Urinary bladder (tissue), 4 donors: ENCODE measurements at places on chromosomes 2 and 18. TPM values are rescaled to one million over a fixed set of nuclear protein-coding genes. Genes with fewer than 3 reads are reported as not detected.

DNA sequence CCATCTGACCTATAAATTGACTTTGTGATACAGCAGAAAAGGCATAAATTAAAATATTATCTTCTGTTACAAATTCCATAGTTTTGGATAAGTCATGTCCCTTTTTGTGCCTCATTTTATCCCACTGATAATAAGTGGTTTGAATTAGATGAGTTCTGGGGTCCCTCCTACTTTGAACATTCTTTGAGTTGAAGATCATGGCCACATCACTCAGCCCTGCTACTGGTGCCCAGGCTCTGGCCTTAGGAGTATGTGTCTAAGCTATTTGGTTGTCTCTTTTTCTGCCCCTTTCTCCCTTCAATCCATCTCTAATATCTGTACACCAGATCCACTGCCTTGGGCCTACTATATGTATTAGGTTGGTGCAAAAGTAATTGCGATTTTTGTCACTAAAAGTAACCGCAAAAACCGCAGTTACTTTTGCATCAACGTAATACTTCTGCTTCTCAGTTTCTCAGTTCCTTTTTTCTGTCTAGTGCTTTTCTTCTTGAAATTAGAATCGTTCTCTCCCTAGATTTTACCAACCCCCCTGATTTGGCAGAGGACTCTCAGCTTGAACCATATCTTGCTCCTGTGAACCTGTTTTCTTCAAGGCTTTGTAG lies 362.5 kb upstream of the TNP1 start:
- no peak for DNase-seq

GRCh38 chr2:188893972-188894371 lies 80.2 kb upstream of the COL3A1 start:
- DNase-seq, result no peak

GRCh38 chr18:13536578-13536977 lies 189.8 kb downstream of the FAM210A start:
- no peak for DNase-seq

DNA sequence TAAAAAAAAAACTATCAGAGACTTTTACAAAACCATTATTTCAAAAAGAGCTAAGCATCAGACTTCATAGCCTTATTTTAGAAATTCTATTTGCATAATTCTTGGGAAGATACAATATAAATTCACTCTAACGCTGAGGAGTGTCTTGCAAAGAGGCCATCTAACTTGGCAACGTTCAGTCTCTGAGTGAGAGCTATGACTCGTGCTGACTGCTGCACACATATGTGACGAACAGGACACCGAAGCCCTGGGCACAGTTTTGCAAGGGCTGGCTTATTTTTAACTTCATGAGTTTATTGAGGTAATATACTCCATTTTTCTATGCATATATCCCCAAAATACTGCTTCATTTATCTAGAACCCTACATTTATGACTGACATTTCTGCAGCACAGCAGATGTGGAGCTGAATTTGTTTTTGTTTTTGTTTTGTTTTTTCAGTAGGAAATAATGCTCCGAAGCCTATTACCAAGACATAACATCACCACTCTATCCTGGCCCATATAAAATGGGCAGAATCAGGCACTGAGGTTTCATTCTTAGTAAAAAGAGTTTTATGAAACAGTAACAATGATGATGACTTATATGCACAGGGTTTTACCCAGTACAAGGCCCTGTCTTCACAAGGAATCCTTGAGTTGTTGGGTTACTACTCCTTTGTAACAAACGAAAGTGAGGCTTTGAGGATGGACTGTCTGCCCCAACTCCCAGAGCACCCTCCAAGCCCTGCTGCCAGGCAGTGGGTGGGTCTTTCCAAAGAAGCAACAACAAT lies 68.3 kb downstream of the CRACDL start:
- DNase-seq, result no peak

Gene ADCYAP1
- total RNA-seq, result 6.3 TPM

Gene M1AP
- total RNA-seq, result 0.21 TPM

DNA sequence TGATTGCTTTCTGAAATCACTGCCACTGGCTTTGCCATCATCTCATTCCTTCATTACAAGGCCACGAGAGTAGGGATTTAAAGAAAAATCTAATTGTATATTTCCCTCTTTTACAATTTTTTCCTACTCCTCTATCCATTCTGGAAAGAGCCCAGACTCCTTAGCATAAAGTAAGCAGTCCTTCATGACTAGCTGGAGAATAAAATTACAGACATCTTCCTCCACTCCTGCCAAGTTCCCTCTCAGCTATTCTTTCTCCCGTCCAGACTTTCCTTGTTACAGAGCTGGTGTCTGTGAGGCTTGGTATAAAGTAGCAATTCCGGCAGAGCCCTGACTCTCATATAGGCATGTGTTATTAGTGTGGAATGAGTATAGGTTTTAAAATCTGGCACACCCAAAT lies 806.8 kb downstream of the PLCL1 start:
- no peak for DNase-seq

- DNase-seq, result peak; percentile 13
Observed at GRCh38 chr2:200788121-200788718, 23.5 kb upstream of the BZW1 start.

Gene FOXI3
- total RNA-seq, result not detected

GRCh38 chr2:119062652-119063051 lies 95.9 kb downstream of the C1QL2 start:
- DNase-seq, result no peak

GRCh38 chr2:138716183-138716582 lies 64.0 kb downstream of the NXPH2 start:
- DNase-seq, result no peak

- no peak for DNase-seq
Observed at GRCh38 chr18:21391074-21391673, 149.1 kb downstream of the GREB1L start.

Gene GDF7
- 2.2 TPM for total RNA-seq

- no peak for DNase-seq
Observed at GRCh38 chr2:197784956-197785941, at the start of gene BOLL. TSS of gene BOLL (minus strand) at chr2:197785319. CDS start at chr2:197781850, 3,469 bp downstream.

DNA sequence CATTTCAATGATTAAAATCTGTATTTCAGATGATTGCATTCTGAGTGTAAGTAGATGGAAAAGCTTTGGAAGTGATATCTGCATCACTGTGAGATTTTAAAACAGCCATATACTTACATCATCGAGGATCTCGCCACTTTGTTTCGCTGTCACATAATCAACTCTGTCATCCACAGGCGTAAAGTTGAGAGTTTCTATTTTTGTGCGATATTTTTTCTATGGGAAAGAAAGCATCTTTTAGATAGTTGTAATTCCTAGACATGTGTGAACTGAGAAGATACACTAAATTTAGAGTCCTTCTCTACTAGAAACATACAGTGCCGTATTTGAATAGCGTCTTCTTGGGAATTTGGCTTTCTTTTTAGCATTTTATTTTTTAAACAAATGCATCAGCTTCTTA lies 158.8 kb downstream of the RIF1 start:
- no peak for DNase-seq

DNA sequence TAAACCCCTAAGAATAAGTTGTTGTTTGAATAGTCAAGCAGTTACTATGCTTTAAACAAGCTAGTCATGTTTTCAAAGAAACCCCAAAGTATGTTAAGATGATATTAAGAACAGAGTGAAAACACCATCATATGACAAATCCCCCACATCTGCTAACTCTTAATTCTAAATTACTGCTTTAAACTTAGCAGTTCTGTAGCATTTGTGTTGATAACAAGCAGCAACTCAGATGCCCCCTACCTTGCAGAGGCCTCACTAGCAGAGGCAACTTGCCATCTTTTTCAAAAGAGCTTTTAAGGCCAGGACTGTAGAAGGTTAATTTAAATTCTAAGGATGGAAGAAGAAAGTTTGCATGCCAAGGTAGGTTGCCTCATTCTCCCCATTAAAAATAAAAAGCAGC lies 376.2 kb downstream of the SETBP1 start:
- no peak for DNase-seq

Gene SP140
- 1.8 TPM for total RNA-seq

Gene PRKRA
- 63.9 TPM for total RNA-seq

Gene ARHGAP28
- 84.0 TPM for total RNA-seq

DNA sequence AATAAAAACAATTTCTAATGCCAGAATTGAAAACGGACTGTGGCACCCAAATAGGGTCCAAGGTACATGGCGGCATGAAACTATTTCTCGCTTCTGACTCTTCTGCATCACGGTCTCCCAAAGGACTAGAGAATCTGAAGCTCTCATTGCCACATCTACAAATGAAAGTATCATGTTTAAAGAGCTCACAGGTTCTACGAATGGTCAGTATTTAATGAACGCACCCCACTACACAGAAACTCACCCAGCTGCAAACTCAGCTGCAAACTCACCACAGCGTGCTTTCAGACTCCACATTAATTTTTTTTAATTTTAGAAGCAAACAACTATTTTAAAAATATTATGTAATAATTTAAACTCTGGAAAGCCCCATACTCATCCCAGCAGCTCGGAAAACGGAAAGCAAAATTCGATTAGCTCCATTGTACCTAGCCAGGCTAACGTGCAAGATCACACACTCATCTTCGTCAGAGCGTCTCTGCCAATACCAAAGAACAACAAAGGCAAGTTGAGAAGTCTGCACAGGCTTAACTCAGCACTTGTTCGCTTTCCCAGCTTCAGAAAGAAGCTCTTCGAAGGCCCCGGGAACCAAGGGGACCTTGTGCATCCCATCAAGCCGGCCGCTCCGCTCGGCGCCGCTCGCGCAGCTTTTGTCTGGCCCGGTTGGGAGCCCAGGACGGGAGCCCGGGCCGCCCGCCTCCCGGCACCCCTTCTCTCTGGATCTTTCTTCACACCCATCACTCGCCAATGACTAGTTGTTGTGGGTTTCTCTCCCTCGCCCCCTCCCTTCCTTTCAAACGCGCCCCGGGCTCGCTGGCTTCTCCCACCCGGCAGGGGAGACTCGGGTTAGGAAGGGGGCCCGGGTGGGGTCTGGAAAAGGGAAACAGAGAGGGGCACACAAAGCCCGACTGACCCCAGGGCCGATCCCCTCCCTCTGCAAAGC lies 785 bp downstream of the CLASP1 start:
- DNase-seq, result no peak

Gene TGFA
- 4.1 TPM for total RNA-seq

DNA sequence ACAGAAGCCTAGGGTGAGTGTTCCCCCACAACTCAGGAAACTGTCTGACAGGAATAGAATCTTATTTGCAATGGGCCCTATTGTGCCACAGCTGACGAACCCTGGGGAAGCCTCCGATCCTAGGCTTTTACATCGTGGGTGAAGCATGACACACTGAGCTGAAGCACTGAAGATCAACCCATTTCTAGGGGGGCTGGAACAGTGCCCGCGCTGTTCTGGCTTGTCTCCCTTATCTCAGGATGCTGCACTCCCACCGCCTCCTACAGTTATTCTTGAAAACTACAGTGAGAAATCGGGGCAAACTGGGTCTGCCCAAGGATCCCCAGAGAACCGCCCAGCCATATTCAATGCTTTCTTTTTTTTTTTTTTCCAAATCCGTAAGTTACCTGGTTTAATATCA lies 41.1 kb downstream of the NETO1 start:
- DNase-seq, result no peak

DNA sequence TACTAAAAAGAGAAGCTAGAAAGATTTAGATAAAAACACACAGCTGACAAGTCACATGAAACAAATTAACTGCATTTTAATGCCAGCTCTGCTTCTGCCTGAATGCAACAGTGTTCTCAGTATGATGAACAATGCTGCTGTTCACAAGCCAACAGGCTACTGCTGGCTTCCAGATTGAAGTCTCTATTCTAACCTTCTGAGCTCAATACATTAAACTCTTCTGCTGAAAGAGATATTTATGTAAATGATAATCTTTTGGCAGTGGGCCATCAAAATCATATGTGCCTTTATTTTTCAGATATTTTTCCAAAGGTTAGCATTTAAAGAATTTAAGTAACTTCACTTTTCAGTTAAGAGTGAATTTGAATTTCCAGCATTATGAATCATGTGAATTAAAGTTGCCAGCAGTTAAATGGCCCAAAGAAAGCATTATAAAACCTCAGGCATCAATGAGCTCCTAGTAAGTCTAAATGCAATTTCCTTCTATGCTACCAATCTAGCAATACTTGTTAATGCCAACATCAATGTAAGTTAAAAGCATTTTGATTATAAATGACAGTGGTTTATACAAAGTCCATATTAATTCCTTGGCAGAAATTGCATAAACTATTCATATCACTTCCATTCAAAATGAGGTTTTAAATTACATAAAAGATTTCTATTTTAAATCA lies 72.4 kb downstream of the ID2 start:
- DNase-seq, result no peak

DNA sequence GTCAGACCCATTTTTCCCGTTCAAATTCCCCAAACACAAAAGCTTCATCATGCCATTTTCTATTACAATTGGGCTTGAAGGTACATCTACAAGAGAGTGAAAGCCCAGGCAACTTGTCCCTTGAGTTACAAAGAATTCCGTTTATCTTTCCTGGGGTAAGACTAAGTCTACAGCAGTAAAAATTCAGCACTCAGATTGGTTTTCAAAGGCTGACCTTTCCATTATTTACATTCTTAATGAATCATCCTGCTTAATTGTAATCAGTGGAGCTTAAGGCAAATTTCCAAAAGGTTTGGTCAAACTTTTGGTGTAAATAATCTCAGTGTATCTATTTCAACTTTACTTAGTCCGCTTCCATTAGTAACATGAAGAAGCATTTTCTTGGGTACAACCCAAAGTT lies 33.4 kb upstream of the ST3GAL5 start:
- no peak for DNase-seq

- no peak for DNase-seq
Observed at GRCh38 chr2:237194081-237194480, 108.4 kb downstream of the COPS8 start.
